ENCODE measurements at places on chromosomes 16 and 17.
A peak's percentile ranks its signal among the peaks of the same experiment; 100 is the strongest.

DNA sequence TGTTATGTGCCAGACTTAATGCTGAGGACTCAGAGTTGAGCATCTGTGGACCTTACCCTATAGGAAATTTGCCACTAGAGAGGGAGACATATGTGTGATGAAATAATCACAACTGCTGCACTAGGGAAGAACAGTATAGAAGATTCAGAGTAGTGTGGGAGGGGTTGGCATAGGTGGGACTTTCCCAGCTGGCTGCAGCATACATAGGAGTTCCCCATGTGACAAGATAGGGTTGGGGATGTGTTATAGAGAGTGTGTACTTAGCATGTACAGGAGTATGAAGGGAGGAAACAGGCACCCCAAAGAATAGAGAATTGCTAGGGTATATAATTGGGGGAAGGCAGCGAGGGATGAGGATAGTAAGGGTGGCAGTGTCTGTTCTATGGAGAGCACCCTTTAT is 2.9 kb downstream of the NUP93 start:
- no peak for DNase-seq

GRCh38 chr16:14455573-14455972 is 174.5 kb downstream of the PARN start:
- no peak for DNase-seq

- no peak for DNase-seq
Measured at GRCh38 chr16:67449336-67449735, 18.4 kb downstream of the HSD11B2 start.

- DNase-seq = no peak
Measured at GRCh38 chr17:73906896-73907870, 262.9 kb upstream of the SDK2 start.

- no peak for DNase-seq
Measured at GRCh38 chr16:86080131-86080875, 181.3 kb downstream of the IRF8 start.

DNA sequence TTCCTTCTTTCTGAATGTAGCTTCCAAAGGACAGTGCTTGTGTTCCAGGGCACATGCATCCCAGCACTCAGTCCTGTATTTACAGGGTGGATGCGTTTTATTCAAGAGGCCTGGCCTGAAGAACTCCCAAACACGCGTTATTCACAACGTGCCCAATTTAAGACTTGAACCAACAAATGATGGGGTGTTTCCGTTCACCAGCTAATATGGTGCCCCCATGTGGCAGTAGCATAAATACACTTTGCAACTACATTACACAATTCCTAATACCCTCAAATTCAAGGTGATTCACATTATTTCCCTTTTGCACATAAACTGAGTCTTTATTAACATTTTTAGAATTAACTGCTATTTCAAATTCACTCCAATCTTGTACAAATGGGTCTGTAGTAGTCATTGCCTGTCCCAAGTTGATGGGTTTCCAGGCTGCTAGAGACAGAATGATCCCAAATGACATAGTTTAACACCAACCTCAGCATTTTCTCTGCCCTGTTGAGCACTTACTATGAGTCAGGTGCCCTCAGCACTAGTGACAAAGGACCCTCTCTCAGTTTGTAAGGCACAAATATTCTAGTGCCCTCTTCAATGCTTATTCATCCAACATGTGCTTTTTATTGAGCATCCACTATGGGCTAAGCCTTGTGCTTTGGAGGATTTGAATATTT is 26.9 kb downstream of the HSD17B2 start:
- DNase-seq = peak; percentile 33

- peak; percentile 51 for DNase-seq
Measured at GRCh38 chr16:57260294-57260929, 15.4 kb downstream of the ARL2BP start.

DNA sequence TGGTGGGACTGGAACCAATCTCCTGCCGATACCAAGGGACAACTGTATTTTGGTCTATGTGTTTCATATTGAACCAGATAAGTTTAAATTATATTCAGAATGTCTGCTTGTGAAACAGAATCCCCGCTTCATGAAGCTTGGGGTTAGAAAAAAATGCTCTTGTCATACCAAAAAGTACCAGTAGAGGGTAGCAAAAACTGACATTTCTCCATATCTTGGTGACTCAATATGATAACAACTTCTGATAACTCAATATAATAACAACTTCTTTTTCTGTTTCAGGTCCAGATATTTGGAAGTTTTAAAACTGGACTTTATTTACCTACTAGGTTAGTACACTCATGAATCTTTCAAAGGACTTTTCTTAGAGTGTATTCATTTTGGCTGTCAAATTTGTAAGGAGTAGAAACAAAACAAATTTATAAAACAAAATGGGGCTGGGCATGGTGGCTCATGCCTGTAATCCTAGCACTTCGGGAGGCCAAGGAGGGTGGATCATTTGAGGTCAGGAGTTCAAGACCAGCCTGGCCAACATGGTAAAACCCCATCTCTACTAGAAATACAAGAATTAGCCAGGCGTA is 52.3 kb upstream of the ADCY7 start:
- DNase-seq = no peak

DNA sequence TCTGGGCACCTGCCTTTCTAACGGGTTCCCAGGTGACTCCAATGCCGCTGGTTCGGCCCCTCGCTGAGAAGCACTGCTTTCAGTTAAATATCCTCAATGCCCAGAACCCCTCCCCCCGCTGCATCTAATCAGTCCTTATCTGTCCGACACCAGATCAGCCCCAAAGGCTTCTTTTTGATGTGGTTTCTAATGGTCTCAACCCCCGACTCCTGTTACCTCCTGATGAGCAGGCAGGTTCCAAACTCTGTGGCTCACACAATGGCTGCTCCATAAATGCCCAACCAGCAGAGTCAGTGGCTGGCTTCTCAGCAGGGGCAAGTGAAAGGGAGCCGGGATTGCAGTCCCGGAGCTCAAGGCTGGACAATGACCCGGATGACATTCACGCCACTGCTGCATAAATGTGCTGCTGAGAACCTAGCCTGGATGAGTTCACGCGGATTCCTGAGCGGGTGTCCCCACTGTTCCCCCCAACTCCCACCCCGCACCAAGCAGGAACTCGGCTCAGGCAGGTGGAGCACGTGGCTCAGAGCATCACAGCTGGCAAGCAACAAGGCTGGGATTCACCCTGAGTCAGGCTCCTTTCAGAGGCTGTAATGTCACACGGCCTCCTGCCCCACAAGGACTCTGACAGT is 1.0 kb upstream of the SLC38A8 start:
- no peak for DNase-seq

DNA sequence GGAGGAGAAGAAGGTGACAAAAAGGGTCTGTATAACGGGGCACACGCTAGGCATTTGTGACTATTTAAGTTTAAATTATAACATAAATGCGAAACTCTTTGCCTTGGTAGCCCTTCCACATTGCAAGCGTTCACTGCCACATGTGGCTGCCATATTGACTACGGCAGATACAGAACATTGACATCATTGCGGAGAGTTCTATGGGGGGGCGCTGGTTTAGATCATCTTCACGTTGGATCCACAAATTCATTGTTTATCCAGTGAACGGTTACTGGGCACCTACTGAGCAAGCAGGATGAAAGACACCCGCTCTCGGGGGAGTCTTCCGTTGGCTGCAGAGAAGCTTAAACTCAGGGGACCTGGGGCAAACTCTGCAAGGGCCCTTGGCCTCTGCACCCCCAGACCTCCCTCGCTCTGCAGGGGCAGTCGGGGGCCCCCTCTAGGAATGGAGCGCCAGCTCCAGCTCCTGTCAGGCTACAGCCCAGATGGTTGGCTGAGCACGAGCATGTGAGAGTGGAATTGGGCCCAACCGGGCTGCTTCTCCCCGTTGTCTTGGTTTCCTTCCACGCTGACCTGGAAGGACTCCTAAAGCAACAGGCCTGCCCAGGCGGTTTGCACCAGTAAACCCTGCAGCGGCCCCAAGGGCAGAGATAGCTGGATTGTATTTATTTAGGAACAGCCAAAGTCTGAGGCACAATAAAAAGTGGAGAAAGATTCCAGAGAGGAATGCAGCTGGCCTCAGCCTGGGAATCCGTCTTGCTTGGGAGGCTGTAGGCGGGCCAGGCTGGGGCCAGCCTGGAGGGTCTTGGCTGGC is 172.2 kb downstream of the SEC14L1 start:
- no peak for DNase-seq

DNA sequence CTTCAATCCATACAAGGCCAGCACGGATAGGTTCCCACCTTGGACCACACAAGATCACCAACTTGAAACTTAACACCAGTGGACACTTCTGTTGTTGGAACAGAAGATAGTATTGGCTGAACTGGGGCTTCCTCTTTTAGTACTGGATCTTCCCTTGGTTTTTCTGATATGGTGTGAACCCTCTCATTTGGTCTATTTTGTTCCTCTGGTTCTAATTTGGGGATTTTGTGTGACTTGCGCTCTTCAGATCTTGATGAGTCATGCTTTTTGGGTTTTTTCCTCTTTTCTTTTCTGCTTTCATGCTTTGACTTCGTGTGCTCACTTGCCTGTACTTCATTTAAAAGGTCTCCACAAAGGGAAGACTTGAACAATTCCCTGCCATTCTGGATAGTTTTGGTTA is 39.0 kb downstream of the SOST start:
- DNase-seq = no peak

DNA sequence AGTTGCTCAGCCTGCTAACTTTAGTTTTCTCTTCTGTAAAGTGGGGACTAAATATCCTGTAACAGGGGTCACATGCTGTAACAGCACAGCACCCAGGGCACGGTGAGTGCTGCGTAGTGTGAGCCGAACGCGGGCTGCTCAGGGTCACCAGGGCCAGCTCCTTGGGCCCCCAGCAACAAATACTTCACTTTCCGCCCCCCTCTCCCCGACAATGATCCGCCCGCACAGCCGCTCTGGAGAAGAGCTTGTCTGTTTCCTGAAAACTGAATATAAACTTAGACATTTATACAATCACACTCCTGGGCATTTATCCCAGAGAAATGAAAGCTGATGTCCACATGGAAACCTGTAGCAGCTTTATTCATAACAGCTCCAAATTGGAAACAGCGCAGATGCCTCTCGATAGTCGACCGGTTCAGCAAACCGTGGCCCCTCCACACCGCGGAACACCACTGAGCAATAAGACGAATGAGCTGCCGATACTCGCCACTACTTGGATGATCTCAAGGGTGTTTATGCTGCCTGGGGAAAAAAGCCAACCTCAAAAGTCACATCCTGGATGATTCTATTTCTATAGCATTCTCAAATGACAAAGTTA is 267.2 kb downstream of the PARN start:
- no peak for DNase-seq

DNA sequence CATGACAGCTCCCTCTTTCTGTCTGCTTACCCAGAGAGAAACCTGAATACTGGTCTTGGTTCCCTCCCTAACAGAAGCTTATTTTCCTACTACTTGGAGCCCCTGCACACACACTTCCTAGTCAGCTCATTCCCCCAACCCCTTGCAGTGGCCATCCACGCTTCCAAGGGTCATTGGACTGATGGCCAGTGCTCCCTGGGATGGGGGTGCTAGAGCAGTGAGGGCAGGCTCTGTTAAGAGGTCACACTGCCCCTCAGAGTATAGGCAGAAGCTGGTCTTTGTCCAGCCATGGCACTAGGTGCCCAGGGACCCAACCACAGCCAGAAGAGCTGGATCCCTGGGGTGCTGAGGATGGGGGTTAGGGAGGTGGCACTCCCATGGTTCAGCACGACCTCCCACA is 12.5 kb downstream of the DRC3 start:
- DNase-seq = no peak

GRCh38 chr17:79064026-79064425 is 10.6 kb upstream of the ENGASE start:
- no peak for DNase-seq

DNA sequence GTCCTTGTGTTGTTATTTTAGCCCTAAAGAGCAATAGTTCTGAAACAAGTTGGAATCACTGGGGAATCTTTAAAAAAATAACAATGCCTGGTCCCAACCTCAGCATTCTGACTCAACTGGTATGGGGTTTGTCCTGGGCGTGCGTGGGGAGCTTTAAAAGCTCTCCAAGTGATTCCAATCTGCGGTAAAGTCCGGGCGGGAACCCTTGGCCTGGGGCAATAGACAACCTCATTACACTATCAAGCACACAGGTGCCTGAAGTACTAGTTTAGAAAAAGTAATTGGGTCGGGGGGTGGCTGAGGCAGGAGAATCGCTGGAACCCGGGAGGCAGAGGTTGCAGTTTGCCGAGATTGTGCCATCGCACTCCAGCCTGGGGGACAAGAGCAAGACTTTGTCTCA is 4.4 kb downstream of the STX8 start:
- DNase-seq = no peak

GRCh38 chr17:62745806-62746205 is 62.3 kb downstream of the MARCHF10 start:
- DNase-seq = no peak

- no peak for DNase-seq
Measured at GRCh38 chr16:9797306-9797705, 384.9 kb downstream of the GRIN2A start.

DNA sequence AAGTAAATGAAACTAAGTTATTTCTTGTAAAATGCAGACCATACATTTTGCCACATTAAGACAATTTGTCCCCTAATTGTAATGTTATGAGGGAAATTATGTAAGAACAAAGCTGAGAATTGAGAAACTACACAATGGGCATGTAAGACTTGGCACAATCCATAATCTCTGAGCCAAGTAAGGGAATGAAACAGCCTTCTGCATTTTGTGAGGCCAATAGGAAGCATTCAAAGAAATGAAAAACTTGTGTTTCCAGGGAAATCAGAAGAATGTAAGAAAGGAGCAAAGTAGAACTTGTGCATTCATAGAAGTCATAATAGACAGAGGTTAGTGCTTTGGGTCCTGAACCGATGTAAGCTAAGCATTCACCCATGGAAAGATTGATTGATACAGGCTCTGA is 1.8 kb downstream of the KRTAP9-4 start:
- no peak for DNase-seq

- peak; percentile 90 for DNase-seq
Measured at GRCh38 chr17:69235338-69236058, 6.9 kb upstream of the ABCA10 start.

DNA sequence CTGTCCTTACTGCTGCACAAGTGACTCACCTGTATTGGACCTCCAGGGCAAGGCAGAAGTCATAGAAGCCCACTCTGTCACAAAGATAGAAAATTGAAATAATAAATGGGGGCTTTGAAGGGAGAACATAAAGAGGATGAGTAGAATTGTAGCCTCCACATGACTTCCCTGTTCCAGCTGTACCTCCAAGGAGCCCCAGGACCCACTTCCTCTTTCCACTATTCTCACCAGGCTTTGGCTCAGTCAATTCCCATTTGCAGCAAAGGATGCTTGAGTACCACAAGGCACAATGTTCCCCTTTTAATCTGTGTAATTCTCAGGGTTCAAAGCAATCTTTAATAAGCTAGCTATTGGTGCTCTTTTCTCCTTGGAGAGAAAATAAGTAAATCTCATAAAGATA is 512.1 kb downstream of the TOX3 start:
- DNase-seq = no peak
